PC-9 (cell line): ENCODE measurements at places on chromosomes 5 and 9.

- H3K27me3 ChIP-seq = no peaks in the 10 kb centered on the region
- no peak overlapping the region for H3K4me3 ChIP-seq
- no peaks in the 10 kb centered on the region for H3K4me1 ChIP-seq
- no peak overlapping the region for H3K27ac ChIP-seq
Observed at GRCh38 chr5:93219641-93220145, 361.3 kb downstream of the NR2F1-AS1 start.

- H3K27ac ChIP-seq = peak overlapping the region; percentile 16; the same call in 1 of the 2 replicates
- no peaks in the 10 kb centered on the region for H3K27me3 ChIP-seq
- no peak for DNase-seq
- H3K4me3 ChIP-seq = peak overlapping the region; percentile 99
Observed at GRCh38 chr9:136728548-136729123, 14.1 kb downstream of the LCN10 start.

DNA sequence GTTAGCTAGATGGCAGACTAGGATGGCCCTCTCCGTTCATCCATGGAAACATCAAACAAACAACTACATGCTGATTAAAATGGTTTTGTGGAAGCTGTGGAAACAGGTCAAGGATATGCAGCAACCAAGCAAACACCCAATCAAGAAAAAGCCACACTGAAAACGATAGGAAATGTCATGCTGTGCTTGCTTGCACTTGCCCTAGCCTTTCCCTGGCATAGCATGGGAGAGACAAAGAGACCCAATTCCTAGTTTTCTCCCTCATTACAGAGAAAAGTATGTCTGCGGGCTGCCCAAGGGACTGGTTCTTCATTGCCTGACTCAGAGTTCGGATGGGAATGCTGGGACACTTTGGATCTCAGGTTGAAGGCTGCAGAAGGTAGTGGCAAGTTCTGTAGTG lies 98.7 kb downstream of the FANCC start:
- no peak for DNase-seq
- no peaks in the 10 kb centered on the region for H3K36me3 ChIP-seq
- no peaks in the 10 kb centered on the region for H3K27me3 ChIP-seq
- H3K4me3 ChIP-seq = no peak overlapping the region
- H3K4me1 ChIP-seq = no peaks in the 10 kb centered on the region

DNA sequence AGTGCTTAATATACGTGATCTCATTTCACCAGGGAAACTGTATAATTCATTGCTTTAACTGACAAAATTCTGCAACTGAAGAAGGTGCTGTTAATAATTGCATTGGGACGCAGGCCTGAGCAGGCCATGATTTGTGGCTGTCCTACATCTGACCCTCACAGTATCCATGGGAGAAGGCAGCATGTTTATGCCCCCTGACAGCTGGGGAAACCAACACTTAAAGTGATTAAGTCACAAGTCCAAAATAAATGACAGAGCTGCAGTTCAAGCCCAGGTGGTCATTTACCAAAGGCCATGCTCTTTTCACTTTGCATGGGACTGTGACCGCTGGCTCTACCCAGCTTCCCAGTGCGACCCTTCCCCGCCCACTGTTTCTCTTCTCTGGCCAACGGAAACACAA lies 30.5 kb upstream of the KCNMB1 start:
- H3K4me1 ChIP-seq = no peaks in the 10 kb centered on the region
- no peaks in the 10 kb centered on the region for H3K36me3 ChIP-seq
- H3K27me3 ChIP-seq = peaks cover 4% of the 10 kb centered on the region; the same call in 1 of the 2 replicates
- H3K27ac ChIP-seq = no peak overlapping the region
- no peak overlapping the region for H3K4me3 ChIP-seq
- DNase-seq = no peak

- H3K36me3 ChIP-seq = peaks cover 37% of the 10 kb centered on the region
- DNase-seq = peak; percentile 80
- no peaks in the 10 kb centered on the region for H3K27me3 ChIP-seq
- H3K4me1 ChIP-seq = peaks cover 52% of the 10 kb centered on the region
- H3K4me3 ChIP-seq = no peak overlapping the region
- 0 out of 2 replicates have a peak overlapping the region, but pooled peaks have one; percentile 2 for H3K27ac ChIP-seq
Observed at GRCh38 chr5:40688127-40688761, 8.5 kb downstream of the PTGER4 start.

- peaks cover 6% of the 10 kb centered on the region; the same call in 1 of the 2 replicates for H3K27me3 ChIP-seq
- no peaks in the 10 kb centered on the region for H3K36me3 ChIP-seq
- no peak for DNase-seq
- peaks cover 7% of the 10 kb centered on the region; the same call in 1 of the 2 replicates for H3K4me1 ChIP-seq
- H3K4me3 ChIP-seq = no peak overlapping the region
Observed at GRCh38 chr5:178236679-178237078, 4.1 kb upstream of the PHYKPL start.

DNA sequence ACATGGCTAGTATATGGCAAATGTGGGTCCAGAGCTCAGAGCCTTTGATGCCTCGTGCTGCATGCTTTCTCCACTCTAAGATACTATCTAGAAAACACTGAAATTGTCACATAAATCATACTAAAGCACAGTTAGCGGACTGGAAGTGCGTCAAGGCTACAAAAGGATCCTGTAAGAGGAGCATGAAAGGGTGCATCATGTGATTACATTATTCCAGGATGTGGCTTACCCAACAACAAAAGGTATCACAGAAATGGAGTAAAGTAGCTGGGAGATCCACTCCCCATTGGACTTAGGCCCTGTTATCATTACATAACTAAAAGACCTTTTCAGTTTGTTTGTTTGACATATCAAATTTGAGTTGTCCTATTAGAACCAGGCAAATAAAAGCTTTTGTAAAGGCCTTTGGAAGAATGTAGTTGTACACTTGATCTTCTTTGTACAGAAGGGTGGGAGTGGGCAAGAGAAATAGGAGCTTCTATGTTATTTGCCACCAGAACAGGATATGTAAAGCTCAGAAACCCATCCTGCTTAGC lies 6.9 kb downstream of the SLC31A1 start:
- no peaks in the 10 kb centered on the region for H3K27me3 ChIP-seq
- H3K4me1 ChIP-seq = peaks cover 15% of the 10 kb centered on the region
- H3K27ac ChIP-seq = no peak overlapping the region
- H3K4me3 ChIP-seq = no peak overlapping the region
- H3K36me3 ChIP-seq = 0 out of 2 replicates have a peak, but pooled peaks cover 4% of the 10 kb centered on the region

DNA sequence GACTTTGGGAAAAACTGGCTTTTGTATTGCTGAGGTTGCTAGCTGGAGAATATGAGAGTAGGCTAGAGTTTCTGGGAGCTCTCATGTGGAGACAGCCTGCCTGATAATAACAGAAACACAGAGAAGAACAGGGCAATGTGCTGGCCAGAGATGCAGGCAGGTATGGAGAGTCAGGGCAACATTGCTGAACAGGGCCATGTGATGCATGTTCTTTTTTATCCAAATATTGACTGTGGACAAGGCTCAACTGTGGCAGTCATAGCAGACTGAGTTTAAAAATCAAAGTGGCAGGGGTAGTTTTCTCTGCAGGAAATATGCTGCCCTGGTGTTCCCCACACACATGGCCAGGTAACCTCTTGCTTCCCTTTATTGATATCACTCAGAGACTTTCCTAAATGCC lies 381.1 kb downstream of the RASEF start:
- H3K4me1 ChIP-seq = no peaks in the 10 kb centered on the region
- H3K27ac ChIP-seq = no peak overlapping the region
- no peak overlapping the region for H3K4me3 ChIP-seq

GRCh38 chr9:78930281-78930680 lies 633.4 kb downstream of the PSAT1 start:
- H3K4me1 ChIP-seq = no peaks in the 10 kb centered on the region
- DNase-seq = no peak
- no peaks in the 10 kb centered on the region for H3K27me3 ChIP-seq
- H3K4me3 ChIP-seq = no peak overlapping the region
- H3K27ac ChIP-seq = no peak overlapping the region

DNA sequence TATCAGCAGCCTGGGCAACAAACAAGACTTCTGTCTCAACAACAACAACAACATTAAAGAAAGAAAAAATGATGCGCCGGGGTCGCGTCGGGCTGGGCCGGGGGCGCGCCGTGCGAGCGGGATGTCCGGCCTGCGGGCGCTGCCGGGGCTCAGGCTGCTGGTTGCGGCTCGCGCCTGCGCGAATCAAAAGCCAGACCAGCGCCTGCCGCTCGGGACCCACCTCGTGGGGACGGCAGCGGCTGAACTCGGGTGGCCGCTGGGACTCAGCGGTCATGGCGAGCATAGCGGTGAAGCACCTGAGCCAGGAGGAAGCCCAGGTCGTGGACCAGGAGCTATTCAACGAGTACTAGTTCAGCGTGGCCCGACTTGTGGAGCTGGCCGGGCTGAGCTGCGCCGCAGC lies 11.9 kb upstream of the NHP2 start:
- no peaks in the 10 kb centered on the region for H3K4me1 ChIP-seq
- H3K4me3 ChIP-seq = no peak overlapping the region
- H3K36me3 ChIP-seq = no peaks in the 10 kb centered on the region
- peaks cover 6% of the 10 kb centered on the region; the same call in 1 of the 2 replicates for H3K27me3 ChIP-seq
- H3K27ac ChIP-seq = no peak overlapping the region

DNA sequence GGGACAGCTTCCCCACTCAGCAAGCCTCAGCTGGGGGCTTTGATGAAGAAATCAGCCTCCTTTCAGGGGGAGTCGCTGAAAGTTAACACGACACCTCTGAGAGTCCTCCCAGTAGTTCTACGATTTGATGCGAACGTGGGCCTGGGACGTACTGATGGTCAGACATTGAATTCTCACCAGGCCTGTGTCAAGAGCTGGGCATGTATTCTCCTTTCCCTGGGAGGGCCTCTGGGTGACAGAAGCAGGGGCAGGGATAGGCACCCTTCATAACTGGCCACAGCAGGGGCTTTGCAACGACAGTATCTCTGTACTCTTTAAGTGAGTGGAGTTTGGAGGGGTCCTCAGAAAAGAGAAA lies 15.6 kb upstream of the COL5A1 start:
- H3K4me3 ChIP-seq = no peak overlapping the region
- no peak for DNase-seq
- peaks cover 3% of the 10 kb centered on the region for H3K27me3 ChIP-seq
- no peak overlapping the region for H3K27ac ChIP-seq

- H3K27ac ChIP-seq = no peak overlapping the region
- no peak overlapping the region for H3K4me3 ChIP-seq
- H3K4me1 ChIP-seq = no peaks in the 10 kb centered on the region
- H3K27me3 ChIP-seq = no peaks in the 10 kb centered on the region
- no peaks in the 10 kb centered on the region for H3K36me3 ChIP-seq
- no peak for DNase-seq
Observed at GRCh38 chr5:128534726-128535125, 3.3 kb downstream of the FBN2 start.

DNA sequence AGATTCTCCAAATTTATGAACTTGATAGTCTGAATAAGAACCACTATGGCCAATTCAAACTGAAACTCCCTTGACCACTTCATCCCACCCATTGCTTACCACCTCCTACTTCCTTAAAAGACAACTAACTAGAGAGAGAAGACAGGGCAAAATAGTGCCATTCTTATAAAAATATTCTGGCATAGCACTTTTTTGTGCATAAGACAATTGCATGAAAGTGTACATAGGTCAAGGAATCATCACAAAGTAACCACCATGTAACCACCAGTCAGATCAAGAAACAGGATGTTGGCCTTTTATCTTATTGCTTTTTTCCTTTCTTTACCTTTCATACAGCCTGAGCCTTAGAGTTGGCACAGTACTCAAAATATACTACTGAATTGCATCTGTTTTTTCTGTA lies 8.1 kb upstream of the ARSB start:
- H3K36me3 ChIP-seq = no peaks in the 10 kb centered on the region
- H3K27me3 ChIP-seq = no peaks in the 10 kb centered on the region
- H3K27ac ChIP-seq = no peak overlapping the region
- H3K4me1 ChIP-seq = no peaks in the 10 kb centered on the region

GRCh38 chr9:116360016-116360415 lies 206.4 kb downstream of the PAPPA start:
- H3K4me3 ChIP-seq = no peak overlapping the region
- H3K27ac ChIP-seq = no peak overlapping the region
- H3K36me3 ChIP-seq = no peaks in the 10 kb centered on the region

GRCh38 chr9:95406121-95406520 lies 88.6 kb upstream of the FANCC start:
- no peaks in the 10 kb centered on the region for H3K36me3 ChIP-seq
- H3K27ac ChIP-seq = no peak overlapping the region
- peaks cover 17% of the 10 kb centered on the region for H3K4me1 ChIP-seq
- H3K27me3 ChIP-seq = no peaks in the 10 kb centered on the region

DNA sequence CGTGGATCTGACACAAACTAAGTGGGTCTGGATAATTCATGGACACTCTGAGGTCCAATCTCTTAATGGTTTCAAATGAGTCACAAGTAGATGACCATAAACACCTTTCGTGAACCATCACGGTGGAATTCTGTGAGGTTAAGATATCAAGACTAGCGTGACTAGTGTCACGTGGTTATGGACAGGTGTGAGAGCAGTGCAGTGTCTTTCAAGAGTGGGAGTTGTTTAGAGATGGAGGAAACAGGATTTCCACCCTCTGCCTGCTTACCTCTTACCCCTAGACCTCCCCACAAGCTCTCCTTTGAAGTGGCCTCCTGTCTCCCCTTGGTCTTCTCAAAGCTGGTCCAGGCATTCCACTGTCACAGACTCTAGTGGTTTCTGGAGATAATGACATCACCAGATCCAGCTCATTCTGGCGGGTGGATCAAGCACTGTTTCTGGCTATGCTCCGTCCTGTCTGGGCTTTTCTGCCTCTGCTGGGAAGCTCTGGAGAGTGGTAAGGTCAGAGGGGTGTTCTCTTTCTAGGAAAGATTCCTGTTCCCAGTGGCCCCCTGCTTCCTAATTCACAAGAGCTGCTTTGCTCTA lies 20.0 kb upstream of the ZNF782 start:
- DNase-seq = no peak
- H3K27ac ChIP-seq = peak overlapping the region; percentile 83
- peaks cover 19% of the 10 kb centered on the region for H3K4me1 ChIP-seq
- no peaks in the 10 kb centered on the region for H3K36me3 ChIP-seq
- H3K27me3 ChIP-seq = no peaks in the 10 kb centered on the region
- peak overlapping the region; percentile 91; the same call in 1 of the 2 replicates for H3K4me3 ChIP-seq

DNA sequence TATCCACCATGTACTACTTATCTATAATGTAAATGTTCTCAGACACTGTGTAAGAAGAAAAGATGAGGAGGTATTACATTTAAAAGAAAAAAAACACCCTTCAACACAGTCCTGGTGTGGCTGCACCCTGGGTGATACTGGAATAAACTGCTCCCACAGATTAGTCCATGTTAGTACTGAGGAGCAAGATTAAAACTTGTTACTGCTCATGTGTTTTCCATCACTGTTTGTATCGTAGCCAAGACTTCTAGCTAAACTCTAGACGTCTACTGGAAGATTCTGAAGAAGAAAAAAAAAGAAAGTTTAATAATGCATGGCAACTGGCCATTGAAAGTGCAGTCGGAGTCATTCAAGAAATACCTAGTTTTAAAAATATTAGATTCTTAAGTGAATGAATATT lies at the start of gene ASPN:
ASPN (minus strand) TSS at position 178 of the 400 bp plus-strand sequence.
- H3K4me1 ChIP-seq = peaks cover 28% of the 10 kb centered on the region
- no peak within 1 kb of the TSS for H3K4me3 ChIP-seq
- DNase-seq = no peak

DNA sequence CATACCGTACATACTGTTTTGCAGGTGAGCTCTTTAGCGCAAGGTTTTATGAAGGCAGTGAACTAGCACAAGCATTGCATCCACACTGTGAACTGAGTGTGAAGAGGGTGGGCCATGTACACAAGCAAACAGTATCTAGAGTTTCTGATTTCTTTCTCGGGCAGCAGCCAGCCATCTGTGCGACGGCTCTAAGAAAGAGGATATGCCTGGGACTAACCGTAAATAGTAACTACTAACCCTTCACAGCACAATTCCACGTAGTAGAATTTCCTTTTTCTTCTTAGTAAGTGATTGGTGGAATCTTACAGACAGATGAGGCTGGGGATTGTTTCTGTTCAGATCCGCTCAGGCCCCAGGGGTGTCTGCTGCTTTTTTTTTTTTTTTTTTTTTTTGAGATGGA lies 89.0 kb downstream of the DRD1 start:
- H3K27me3 ChIP-seq = peaks cover 48% of the 10 kb centered on the region; the same call in 1 of the 2 replicates
- no peak for DNase-seq
- no peak overlapping the region for H3K4me3 ChIP-seq
- no peaks in the 10 kb centered on the region for H3K36me3 ChIP-seq
- H3K27ac ChIP-seq = no peak overlapping the region
